ENCODE measurements at places on chromosomes 2 and 18. TPM values are rescaled to one million over a fixed set of nuclear protein-coding genes. Genes with fewer than 3 reads are reported as not detected.

DNA sequence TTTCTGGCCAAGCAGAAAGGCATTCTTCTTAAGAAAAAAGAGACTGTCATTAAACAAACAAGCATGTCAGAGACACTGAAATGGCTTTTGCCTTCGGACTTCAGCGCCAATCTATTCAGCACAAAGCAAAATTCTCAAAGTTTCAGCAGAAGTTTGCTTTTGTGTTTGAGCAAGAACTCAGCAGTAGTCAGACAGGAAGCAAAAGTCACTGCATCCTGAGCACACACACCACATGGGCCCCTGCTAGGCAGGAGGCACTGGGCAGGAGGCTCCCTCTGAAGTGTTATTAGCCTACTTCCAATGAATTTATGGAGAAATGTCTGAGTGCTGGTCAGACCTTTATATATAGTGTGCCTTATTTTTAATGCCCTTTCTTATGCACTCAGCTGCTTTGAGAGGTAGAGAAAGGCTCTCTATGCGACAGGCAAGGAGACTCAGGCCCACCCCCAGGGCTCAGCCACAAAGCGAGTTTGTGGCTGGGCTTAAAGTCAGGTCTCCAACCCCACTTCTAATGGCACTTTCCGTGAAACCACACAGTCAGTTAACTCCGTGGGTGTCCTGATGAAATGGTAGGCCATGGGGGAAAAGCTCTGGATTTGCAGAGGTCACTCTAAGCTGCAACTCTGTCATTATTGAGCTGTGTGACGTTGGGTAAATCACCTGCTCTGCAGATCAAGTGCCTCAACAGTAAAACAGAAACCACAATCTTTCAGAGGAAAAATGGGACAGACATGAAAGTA lies 161.0 kb upstream of the TMEM200C start:
- no peak overlapping the region for H3K4me3 ChIP-seq
- no peak for DNase-seq
- H3K36me3 ChIP-seq: no peaks in the 10 kb centered on the region
- peaks cover 7% of the 10 kb centered on the region for H3K4me1 ChIP-seq

GRCh38 chr2:163613266-163613731 lies 122.5 kb downstream of the FIGN start:
- H3K27me3 ChIP-seq: no peaks in the 10 kb centered on the region
- H3K27ac ChIP-seq: no peak overlapping the region
- H3K36me3 ChIP-seq: no peaks in the 10 kb centered on the region
- H3K4me1 ChIP-seq: no peaks in the 10 kb centered on the region
- H3K4me3 ChIP-seq: no peak overlapping the region
- no peak for DNase-seq

DNA sequence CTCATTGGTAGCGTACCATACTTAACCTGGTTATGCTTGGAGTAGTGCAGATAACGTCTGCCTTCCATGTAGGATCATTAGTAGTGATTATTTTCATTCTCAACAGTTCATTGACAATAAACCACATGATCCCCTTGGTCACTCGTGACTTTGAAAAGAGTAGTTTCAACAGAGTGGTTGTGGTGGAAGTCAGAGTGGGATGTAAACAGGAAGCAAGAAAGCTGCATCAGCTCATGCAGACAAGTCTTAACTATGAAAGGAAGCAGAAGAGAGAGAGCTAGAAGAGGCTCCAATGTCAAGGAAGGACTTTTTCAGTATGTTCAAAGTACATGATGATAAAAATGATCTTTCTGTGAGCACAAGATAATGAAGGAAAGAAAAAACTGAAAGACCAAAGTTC lies 287.4 kb downstream of the MBD2 start:
- no peak overlapping the region for H3K27ac ChIP-seq
- H3K36me3 ChIP-seq: no peaks in the 10 kb centered on the region
- H3K27me3 ChIP-seq: no peaks in the 10 kb centered on the region
- no peak overlapping the region for H3K4me3 ChIP-seq
- no peaks in the 10 kb centered on the region for H3K4me1 ChIP-seq

DNA sequence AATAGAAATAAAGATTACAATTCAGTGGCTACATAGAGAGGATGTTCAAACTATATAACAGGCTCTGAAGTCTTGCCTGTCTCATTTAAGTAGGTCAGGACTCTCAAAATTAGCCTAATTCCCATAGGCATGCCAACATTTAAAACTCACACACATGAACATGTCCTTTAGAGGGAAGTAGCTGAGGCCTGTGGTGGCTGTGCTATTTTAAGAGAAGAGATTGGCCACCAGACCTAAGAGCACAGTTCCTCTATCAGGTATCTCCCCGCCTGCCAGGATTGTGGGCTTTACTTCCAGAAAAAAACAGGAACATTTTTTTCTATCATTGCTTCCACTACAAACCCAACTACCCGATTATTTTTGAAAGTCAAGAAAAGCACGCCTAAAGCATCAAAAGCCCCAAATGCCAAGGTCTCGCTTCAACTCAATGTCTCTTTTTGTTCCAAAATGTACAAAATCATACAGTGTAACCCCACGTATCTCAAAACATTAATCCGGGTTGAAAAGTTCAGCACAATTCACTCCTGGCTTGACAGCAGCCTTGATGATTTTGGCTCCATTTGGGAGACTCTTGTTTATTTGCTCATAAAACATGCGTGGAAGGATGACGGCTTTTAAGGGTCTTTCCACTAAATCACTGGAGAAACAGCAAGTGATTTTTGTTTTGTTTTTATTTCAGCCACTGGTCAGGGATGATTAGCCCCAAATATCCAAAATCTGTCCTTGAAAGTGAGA lies 15.3 kb downstream of the FHL2 start:
- no peak overlapping the region for H3K27ac ChIP-seq
- no peak for DNase-seq
- H3K27me3 ChIP-seq: no peaks in the 10 kb centered on the region
- no peaks in the 10 kb centered on the region for H3K4me1 ChIP-seq
- no peak overlapping the region for H3K4me3 ChIP-seq

DNA sequence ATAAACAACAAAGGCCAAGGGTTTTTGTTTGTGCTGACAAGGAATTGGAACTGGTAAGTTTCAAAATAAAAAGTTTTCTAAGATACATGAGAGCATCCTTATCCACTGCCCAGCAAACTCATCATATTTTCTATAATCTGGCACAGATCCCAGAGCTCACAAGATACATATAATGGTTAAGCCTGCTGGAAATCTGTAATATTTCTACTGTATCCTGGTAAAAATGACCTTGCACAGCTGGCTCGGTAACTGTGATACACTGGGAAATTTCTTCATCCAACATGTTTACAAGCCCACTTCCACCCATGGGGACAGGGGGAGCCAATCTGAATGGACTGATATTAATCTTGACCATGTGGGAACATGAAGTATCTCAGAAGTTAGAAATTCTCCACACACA lies 425.4 kb upstream of the MMADHC start:
- no peaks in the 10 kb centered on the region for H3K36me3 ChIP-seq
- H3K27me3 ChIP-seq: no peaks in the 10 kb centered on the region
- no peak overlapping the region for H3K27ac ChIP-seq
- no peaks in the 10 kb centered on the region for H3K4me1 ChIP-seq

DNA sequence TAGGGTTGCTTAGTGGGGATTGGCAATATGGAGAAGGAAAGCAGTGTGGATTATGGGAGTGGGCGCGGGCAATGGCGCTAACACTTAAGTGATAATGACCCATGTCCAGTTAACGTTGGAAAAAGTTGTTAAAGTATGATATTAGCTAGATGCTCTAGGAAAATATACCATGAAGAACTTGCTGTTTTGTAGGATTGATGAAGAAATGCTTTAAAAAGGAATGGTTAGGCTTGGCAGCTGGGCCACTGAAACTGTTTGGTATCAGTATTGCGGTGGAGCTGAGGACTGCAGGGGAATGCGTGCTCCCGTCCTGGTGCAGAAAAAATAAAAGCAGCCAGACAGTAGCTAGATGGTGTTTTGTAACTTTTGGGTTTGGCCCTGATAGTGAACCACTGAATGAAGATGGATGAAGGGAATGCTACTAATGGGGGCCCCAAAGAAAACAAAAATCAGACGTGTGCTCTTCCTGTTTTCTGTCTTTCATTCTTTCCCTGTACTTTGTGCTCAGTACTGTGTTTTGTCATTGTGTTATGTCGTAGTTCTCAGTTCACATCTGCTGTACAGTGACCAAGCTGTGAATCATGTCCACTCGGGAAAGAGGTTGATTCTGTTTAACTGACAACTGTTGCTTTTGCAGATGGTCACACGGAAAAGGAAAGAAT lies 999 bp downstream of the INSIG2 start:
- H3K27me3 ChIP-seq: peaks cover 6% of the 10 kb centered on the region
- peak; percentile 59 for DNase-seq
- peak overlapping the region; percentile 88 for H3K4me3 ChIP-seq
- H3K4me1 ChIP-seq: peaks cover 26% of the 10 kb centered on the region
- H3K27ac ChIP-seq: peak overlapping the region; percentile 88

DNA sequence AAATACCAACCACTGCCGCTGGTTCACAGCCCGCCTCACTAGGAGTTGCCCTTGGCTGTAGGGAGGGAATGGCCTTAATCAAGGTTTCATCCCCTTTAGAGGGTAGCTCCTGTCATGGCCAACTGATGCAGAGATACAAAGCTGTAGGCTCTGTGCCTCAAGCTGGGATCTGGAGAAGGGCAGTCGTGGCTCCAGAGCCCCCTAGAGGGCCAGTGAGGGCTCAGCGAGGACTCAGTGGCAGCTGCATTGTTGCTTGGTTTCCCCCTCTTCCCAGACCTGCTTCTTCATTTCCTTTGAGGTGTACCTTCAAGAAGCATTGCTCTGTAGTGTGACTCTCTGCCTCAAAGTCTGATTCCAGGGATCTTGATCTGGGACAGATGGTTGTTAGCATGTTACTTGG lies 302.1 kb downstream of the LPIN1 start:
- no peaks in the 10 kb centered on the region for H3K36me3 ChIP-seq
- H3K4me3 ChIP-seq: no peak overlapping the region
- DNase-seq: no peak

DNA sequence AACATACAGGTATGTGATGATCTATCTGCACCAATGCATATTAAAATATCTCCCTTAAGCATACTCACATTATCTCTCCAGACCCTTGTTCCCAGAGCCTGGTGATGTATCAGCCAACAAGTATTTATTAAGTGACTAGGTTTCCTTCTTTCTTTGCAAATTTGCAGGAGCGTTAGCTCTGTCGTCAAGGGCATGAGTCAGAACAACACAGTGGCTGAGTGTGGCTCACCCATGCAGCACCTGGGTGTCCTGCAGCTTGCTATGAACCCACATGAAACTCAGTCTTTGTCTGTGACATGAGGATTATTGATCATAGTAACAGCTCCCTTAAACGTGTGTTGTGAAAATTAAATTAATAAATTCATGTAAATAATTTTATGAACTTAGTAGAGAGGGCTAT lies 96.6 kb downstream of the PIEZO2 start:
- H3K27ac ChIP-seq: no peak overlapping the region
- peaks cover 2% of the 10 kb centered on the region for H3K27me3 ChIP-seq
- no peak overlapping the region for H3K4me3 ChIP-seq
- H3K36me3 ChIP-seq: no peaks in the 10 kb centered on the region
- H3K4me1 ChIP-seq: no peaks in the 10 kb centered on the region
- DNase-seq: no peak

DNA sequence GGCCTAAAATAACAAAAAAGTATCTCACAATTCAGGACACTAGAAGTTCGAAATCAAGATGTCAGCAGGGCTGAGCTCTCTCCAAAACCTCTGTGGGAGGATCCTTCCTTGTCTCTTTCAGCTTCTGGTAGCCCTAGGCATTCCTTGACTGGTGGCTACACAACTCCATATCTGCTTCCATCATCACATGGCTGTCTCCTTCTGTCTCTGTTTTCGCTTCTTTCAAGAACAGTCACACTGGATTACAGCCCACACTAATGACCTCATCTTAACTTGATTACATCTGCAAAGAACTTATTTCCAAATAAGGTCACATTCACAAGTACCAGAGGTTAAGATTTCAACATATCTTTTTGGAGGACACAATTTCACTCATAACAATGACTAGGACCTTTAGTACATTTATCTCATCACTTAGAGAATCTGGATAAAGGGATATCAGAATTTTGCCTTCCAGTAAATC lies 275.2 kb downstream of the IRS1 start:
- H3K36me3 ChIP-seq: no peaks in the 10 kb centered on the region
- no peak for DNase-seq
- H3K27me3 ChIP-seq: peaks cover 2% of the 10 kb centered on the region
- no peaks in the 10 kb centered on the region for H3K4me1 ChIP-seq

DNA sequence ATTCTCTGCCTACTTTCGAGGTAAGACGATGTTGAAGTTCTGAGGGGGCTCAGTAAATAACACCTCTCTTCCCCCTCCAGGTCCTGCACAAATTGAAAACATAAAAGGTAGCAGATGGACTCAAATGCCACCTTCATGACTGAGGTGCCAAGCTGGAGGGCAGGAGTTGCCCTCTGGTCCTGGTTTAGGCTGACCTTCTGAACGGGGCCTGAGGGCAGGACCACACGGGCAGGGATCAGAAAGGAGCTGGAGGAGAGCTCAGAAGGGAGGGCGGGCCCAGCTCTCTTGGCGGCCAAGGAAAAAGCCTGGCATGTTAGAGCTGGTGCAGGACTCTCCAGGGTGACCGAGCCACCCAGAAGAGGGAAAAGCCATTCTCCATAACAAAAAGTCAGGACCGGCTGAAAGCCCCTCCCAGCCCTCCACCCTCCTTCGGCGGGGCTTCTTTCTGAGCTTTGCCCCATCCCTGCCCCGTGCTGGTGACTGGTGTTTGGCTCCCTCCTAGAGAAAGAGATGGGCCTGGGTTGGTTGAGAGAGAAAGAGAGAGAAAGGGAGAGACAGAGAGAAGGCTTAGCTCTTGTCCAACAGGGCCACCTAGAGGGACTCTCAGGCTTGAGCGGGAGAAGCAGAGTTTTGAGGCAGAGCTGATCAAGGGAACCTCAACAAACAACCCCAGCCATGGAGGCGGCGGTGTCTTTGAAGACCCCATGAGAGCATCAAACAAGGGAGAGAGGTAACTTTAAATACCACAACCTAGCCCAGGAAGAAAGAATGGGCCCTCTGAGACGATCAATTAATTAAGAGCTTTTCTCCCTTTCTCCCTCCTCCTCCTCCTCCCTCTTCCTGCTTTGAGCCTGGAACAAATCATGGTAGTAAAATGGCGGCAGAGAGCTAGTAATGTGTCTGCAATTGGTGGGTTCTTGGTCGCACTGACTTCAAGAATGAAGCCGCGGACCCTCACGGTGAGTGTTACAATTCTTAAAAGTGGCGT lies 50.8 kb downstream of the WIPF1 start:
- no peak overlapping the region for H3K4me3 ChIP-seq
- H3K27ac ChIP-seq: peak overlapping the region; percentile 25
- H3K27me3 ChIP-seq: no peaks in the 10 kb centered on the region

DNA sequence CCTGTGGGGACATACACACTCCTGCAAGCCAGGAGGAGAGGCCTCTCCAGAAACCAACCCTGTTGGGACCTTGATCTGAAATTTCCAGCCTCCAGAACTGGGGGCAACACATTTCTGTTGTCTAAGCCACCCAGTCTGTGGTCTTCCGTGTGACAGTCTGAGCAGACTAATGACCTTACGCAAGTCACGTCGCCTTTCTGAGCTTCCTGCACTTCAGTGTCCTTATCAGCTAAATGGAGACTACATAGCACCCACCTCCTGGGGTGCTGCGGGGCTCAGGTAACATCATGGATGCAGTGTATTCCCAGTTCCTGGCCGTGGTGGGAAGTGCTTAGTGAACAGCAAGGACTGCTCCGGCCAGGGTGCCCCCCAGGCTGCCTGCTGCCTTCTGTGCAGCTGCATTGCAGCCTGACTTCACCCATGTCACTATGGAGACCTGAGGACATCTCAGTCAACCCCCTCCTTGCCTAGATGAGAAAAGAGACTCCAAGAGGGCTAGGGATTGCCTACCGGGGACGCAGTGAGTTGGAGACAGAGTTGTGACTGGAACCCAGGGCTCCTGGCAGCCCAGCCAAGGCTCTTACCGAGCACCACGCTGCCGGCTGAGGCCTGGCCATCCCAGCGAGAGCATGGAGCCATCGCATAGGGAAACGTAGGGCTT lies 61.2 kb upstream of the FZD5 start:
- H3K36me3 ChIP-seq: peaks cover 2% of the 10 kb centered on the region
- no peak for DNase-seq
- H3K4me1 ChIP-seq: peaks cover 8% of the 10 kb centered on the region
- no peak overlapping the region for H3K27ac ChIP-seq
- no peaks in the 10 kb centered on the region for H3K27me3 ChIP-seq

The MARCHF4 gene
- total RNA-seq: not detected

The VWA3B gene
- total RNA-seq: not detected

All from activated CD4-positive, alpha-beta T cell treated with anti-CD3 and anti-CD28 coated beads for 36 hours (primary cell).